Kidney epithelial cell (primary cell): ENCODE measurements at places on chromosomes 1 and 21.

DNA sequence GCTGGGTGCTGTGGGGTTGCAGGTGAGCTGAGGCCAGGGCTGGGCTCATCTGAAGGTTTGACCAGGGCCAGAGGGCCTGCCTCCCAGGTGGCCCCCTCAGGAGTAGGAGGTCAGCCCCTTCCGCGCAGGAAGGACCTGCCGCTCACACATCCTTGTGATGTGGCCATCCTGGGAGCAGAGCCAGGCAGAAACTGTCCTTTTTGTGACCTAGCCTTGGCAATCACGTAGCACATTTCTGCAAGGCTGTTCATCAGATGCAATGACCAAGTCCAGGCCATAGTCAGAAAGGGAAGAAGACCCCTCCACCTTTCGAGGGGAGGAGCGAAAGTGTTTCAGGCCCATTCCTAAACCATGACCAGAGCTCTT is 55.5 kb upstream of the TRAPPC10 start:
- DNase-seq: no peak

GRCh38 chr1:27571439-27572018 is 32.4 kb downstream of the AHDC1 start:
- DNase-seq: no peak

DNA sequence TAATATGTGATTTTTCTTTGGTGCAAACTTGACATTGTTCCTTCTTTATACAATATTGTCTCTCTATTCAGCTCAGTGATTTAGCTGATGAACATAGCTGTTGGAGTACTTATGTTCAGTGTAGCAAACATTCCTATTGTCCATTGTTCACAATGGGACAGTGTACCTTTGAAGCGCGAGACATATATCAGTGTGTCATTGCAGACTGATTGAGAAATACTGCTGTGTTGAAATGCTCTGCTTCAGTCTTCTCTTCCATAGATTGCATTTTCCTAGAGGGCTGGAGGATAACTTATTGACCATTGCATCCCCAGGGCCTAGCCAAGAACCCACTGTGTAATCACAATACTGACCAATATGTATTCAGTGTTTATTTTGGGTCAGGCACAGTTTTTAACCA is 46.5 kb downstream of the HLX start:
- no peak for DNase-seq

- no peak for DNase-seq
These were observed 431 bp downstream of the CLCN6 start for GRCh38 chr1:11806307-11806936.

- DNase-seq: no peak
These were observed 1.0 kb upstream of the RUNX3 start for GRCh38 chr1:24931146-24931467.

GRCh38 chr1:201749059-201749690 is 79.8 kb upstream of the IPO9 start:
- DNase-seq: no peak

DNA sequence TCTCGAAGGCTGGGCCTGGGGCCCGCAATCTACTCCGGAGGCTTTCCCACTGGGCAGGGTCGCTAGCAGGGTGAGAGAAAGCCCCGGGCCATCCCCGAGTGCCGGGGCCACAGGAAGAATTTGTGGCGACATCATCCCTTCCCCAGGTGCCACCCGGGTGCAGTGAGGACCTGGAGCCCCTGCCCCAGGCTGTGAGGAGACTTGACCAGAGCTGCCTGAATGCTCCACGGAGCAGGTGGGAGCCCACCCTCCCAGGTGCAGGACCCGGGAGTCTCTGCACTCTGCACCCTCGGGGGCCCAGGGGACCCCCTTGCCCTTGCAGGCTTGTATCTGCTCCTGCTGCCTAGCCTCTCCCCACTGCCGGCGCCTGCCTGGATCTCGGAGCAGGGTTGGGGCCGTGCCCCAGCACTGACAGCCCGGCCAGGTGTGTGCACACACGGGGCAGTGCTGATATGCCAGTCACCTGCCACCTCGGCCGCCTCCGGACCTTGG is 67.5 kb upstream of the RGS7 start:
- DNase-seq: no peak

GRCh38 chr1:55252942-55253589 is 37.9 kb upstream of the USP24 start:
- DNase-seq: no peak

DNA sequence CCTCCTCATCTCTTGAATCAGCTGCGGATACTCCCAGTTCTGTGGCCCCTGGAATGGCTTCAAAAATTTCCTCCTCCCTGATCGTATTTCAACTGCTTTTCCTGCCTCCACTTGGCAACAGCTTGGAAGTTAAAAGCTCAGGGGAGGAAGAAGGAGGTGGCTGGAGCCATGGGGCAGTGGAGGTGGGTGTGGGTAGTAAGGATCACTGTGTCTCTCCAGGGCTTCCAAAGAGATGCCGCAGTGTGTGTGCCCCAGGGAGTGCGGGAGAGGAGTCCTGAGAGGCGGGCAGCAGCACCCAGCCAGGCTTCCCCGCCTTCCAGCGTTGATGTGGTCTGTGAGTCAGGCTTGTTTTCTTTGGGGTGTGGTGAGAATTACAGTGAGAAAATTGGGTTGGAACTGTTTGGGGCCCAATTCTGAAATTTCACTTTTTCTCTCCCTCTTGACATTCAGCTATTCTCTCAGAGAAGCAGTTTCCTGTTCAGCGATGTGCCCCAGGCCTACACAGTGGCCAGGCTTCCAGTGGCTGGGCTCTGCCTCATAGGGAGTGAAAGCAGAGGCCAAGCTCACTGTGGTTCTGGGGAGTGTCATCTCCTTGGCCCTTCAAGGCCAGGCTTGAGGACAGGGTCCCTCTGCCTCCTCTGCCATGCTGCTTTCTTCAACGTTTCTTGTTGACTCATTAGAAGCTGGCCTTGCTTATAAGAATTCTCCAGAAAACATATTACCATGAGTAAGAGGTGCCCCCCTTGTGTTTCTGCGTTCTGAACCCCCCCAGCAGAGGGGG is 69.0 kb downstream of the PGM1 start:
- DNase-seq: no peak

DNA sequence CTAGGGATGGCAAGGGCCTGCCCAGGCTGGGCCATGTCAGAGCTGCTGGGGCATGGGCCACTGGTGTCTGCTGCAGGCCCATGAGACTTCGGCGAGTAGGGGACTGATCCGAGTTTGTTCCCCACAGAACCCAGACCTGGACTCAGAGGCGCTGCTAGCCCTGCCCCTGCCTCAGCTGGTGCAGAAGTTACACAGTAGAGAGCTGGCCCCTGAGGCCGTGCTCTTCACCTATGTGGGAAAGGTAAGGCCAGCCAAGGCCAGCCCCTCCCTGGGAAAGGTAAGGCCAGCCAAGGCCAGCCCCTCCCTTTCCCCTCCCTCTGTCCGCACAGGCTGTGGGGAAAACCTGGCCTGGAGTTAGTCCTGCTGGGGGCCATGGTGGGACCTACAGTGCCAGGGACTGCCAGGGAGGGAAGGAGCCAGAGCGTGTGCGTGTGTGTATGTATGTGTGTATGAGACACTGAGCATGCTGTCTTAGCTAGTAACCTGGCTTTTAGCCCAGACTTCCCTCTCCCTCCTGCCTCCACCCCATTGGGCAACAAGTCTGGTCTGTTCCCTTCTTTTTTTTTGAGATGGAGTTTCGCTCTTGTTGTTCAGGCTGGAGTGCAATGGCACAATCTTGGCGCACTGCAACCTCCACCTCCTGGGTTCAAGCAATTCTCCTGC is 8.0 kb downstream of the FAAH start:
- peak; percentile 45 for DNase-seq

GRCh38 chr21:45962531-45963231 is 18.9 kb upstream of the COL6A1 start:
- DNase-seq: no peak

DNA sequence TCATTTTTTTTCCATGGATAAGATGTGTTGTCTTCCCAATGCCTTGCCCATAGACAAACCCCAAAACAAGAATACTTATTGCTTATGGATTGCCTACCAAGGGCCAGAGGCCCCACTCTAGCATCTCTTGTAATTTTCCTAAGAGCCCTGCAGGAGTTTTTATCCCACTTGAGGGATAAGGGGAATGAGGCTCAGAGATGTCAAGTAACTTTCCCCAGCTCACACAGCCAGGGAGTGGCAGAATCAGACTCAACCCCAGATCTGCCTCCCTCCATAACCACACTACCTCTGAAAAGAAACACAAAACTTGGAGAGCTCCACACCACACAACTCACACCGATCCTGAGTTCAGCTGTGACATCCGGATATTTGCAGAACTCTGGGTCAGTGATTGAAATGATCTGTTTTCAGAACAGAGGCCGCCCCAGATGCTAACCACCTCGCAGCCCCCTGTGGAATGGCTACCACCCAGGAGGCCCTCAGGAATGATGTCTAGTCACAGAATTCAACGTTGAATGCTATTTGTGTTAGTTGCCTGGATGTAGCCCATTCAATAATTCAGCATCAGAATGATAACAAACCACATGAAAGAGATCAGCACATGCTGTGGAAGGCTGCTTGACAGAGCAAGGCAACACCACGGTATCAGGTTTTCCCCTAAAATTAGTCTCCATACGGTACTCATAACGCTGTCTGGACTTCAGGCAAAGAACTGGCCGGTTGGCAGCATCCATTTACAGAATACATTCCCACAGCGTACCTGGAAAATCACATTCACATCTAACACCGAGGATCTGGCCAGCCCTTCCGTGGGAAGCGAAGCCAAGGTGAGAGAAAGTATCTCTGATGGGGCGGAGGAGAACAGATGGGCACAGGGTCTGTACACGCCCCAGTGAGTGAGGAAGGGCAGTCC is 231.9 kb downstream of the TOMM20 start:
- no peak for DNase-seq

DNA sequence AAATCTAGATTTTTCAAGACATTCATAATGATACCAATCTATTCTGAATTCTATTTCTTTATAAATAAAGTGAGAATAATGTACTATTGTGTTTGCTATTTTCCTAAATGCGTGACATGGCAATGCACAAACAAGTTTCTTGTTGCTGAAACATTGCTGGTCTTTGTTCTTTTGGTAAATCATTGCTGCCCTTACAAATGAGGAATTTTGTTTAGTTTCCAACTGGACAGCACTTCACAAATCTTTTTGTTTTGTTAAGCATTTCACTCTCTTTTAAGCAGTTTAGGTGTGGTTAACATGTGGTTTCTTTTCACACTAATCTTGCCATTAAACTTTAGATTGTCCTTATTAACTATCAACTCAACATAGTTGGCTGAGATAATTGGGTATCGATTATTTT is 94.6 kb downstream of the LRRC7 start:
- no peak for DNase-seq

- DNase-seq: no peak
These were observed 3.1 kb upstream of the GBP6 start for GRCh38 chr1:89360716-89361115.

DNA sequence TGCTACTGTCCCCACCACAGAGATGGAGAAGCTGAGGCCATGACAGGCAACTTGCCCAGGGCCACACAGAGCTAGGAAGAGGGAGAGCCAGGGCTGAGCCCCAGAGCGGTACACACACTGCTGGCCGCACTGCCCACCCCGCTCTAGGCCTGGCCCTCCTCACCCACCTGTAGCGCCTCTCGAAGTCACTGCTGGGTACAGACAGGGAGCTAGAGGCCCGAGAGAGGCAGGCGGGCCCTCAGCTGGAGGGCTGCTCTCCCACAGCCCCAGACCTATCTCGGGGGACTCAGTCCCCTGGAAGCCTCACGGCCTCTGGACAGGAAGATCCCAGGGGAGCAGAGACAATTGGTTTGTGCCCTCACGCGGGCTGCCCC is 17.3 kb upstream of the PLEKHG5 start:
- no peak for DNase-seq

DNA sequence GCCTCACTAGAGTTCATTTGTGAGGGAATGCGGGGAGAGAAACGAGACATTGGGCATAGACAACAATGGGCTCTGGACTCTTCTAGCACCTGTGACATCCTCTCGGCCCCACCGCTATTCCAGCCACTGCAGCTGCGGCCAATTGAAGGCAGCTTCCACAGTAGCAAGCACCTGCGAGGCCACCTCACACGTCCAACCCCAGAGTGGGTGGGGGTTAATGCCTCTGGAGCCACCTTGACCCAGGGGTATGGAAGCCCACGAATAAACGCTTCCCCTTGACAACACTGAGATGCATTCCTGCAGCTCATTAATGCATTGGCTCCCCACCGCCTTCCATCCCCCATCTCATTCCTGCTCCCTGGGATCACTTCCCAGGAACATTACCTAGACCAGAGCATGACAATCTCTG is 104.4 kb downstream of the GLIS1 start:
- no peak for DNase-seq

- no peak for DNase-seq
These were observed 4.6 kb downstream of the S100A9 start for GRCh38 chr1:153362187-153362775.
